Activated CD8-positive, alpha-beta memory T cell treated with anti-CD3 and anti-CD28 coated beads, Interleukin-2, amount 50 U/mL, for 48 hours (primary cell): ENCODE measurements at places on chromosomes 6 and 20.

DNA sequence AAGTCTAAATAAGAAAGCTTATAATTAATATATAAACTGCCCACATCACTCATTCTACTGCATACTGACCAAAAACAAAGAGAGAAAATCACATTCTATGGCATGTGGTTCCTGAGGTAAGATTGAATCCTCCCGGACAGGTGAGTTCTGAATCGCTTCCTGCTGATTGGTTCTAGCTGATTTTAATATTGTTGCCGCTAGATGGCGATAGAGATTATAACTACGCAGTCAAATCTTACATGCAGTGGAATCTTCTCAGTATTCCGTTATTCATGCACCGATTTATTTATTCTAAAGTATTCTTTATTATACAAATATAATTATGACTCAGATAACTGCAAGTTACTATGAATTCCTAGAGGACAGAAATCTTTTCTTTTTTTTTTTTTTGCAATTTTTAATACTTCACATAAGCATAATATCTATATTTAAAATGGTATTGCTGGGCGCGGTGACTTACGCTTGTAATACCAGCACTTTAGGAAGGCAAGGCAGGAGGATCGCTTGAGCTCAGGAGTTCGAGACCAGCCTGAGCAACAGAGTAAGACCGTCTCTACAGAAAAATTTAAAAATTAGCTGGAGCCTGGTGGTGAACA lies 24.2 kb upstream of the TMX4 start:
- DNase-seq, result no peak

GRCh38 chr20:20495729-20496503 lies 128.0 kb downstream of the INSM1 start:
- DNase-seq, result no peak

- DNase-seq, result no peak
Observed at GRCh38 chr6:129645106-129645829, 64.7 kb downstream of the ARHGAP18 start.

- no peak for DNase-seq
Observed at GRCh38 chr20:4465855-4466545, 255.7 kb upstream of the PRND start.

DNA sequence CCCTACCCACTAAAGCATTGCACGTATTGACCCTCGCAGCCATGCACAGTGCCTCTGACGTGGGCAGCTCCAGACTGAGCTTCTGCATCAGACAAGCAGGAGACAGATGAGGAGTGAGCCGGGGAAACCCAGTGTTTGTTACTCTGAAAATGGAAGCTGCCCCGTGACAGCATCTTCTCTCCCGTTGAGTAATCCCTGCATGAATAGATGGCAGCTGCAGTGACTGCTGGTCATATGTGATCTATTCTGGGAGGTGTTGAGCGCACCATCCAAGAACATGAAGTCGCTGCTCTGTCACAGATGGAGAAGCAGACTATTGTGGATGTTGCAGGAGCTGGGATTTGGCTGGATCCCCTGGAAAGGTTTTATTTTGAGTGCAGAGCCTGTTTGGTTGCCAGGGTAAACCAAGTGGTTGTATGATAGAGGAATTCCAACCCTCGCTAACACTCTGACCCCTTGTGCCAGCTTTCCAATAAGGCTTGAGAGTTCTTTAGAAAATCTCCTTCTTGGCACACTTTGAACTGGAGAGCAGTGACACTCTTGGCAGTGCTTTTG lies 242.2 kb downstream of the NRN1 start:
- DNase-seq, result no peak

GRCh38 chr20:45223136-45223535 lies 2.0 kb downstream of the SEMG2 start:
- DNase-seq, result no peak

GRCh38 chr6:126060400-126060799 lies 74.1 kb downstream of the TRMT11 start:
- no peak for DNase-seq

GRCh38 chr6:144364208-144364720 lies 79.1 kb downstream of the UTRN start:
- DNase-seq, result no peak

- DNase-seq, result no peak
Observed at GRCh38 chr20:52447225-52447551, 255.6 kb upstream of the ZFP64 start.

DNA sequence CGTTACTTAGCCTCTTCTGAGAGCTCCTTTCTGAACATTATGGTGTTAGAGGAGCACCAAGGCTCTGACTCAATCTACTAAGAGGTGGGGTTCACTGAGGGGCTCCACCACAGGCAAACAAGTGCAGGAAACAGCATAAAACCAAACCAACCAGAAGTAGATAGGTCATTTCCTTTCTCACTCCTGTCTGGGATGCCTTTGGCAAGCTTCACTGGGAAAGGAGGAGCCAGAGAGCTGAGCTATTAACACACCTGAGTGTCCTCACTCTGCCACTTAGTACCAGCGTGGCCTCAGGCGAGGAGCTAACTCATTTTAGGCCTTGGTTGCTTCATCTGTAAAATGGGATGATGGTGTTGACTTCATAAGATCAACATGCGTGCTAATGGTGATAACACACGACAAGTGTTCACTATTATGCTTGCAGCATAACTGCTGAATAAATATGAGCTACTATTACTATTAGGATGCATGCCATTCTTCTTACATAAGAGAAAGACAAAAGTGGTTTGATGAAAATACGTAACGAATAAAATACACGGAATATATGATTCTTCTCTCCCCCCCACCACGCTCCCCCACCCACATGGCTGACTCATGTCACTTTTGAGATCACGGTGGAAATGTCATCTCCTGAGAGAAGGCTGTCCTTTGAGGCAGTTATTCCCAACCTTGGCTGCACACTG lies 185.4 kb downstream of the BCAS1 start:
- peak; percentile 57 for DNase-seq

- DNase-seq, result no peak
Observed at GRCh38 chr6:107578642-107579341, 88.9 kb downstream of the SOBP start.

- peak; percentile 78 for DNase-seq
Observed at GRCh38 chr6:36120979-36121786, 9.1 kb upstream of the MAPK13 start.

DNA sequence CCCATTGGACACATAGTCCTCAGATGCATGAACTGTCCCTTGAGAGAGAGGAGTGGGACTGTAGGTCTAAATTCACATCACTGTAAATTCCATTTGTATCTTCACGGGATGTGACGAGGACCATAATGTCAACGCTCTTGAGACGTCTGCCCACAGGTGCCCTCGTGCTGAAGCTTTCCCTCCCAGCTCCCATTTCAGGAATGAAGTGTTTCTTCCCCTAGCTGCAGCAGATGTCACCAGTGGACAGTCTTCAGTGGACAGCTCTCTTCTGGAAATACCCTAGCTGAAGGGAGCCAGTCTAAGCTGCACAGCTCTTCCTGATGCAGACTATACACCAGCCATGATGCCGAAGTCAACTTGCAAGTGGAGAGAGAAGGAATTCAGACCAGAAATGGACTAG lies 217.4 kb upstream of the ECI2 start:
- no peak for DNase-seq

DNA sequence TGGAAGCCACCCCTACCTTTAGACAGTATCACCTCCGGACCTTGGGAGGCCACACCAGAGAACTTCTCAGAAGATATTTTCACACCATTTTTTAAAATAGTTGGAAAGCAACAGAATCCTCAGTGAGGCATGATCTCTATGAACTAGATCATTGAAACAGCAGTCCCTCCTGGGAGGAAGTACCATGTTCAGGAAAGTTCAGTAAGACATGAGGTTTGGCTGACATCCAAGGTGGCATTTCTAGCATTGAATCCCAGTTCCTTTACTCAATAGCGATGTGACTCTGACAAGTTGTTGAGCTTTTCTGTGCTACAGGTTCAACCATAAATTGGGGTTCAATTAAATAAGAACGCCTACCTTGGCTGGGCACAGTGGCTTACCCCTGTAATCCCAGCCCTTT lies 169.0 kb downstream of the TBC1D7 start:
- no peak for DNase-seq

- no peak for DNase-seq
Observed at GRCh38 chr20:3312940-3313682, 74.1 kb upstream of the SLC4A11 start.

- DNase-seq, result no peak
Observed at GRCh38 chr20:63552481-63553249, 1.3 kb upstream of the FNDC11 start.

GRCh38 chr20:45927071-45927878 lies 7.2 kb upstream of the PCIF1 start:
- DNase-seq, result no peak

DNA sequence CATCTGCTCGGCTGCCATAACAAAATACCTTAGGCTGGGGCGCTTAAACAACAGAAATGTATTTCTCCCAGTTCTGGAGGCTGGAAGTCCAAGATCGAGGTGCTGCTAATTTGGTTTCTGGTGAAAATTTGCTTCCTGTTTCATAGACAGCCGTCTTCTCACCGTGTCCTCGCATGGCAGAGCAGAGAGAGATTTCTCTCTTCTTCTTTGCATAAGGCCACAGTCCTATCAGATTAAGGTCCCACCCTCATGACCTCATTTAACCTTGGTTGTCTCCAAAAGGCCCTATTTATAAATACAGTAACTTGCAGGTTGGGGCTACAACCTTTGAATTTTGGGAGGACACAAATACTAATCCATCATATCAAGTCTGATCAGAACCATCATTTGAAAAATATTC lies 544.3 kb downstream of the KIF16B start:
- no peak for DNase-seq

- DNase-seq, result no peak
Observed at GRCh38 chr6:17846762-17847161, 140.0 kb upstream of the NUP153 start.

DNA sequence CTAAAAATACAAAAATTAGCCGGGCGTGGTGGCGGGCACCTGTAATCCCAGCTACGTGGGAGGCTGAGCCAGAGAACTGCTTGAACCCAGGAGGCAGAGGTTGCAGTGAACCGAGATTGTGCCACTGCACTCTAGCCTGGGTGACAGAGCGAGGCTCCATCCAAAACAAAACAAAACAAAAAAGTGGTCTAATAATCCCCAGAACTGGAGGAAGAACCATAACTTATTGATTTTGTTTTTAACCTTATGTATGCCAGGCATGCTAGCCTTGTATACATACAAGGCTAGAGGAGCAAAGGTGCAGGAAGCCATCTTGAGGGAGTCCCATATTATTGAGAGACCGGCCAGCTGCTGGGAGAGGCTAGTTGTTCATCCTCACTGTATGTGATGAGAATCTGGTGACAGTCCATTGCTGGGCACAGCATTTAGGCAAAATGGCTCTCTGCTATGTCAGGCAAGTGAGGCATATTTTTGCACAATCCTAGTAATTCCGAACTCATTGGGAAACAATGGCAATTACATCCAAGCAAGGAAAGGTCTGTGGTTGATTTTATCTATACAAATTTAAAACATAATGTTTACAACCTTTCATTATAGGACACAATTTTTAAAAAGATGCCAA lies 18.0 kb downstream of the HFE start:
- no peak for DNase-seq

DNA sequence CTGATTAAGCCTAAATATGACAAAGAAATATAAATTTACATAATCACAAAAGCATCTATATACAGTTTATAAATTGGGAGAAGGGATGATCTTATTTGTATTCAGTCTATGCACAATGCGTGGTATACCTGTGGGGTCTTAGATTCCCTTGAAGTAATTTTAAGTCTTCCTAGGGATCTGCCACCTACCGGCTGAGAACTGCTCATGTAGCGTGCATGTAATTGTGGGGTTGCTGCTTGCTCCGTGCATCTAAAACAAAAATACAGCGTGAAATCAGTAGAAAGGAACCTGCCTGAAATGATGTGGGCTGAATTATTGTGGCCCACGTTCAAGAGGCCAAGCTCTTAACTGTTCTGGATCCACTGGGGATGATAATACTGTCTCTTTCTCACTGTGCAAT lies 187.3 kb downstream of the MBOAT1 start:
- no peak for DNase-seq

GRCh38 chr6:40899684-40900155 lies 139.3 kb downstream of the UNC5CL start:
- no peak for DNase-seq

DNA sequence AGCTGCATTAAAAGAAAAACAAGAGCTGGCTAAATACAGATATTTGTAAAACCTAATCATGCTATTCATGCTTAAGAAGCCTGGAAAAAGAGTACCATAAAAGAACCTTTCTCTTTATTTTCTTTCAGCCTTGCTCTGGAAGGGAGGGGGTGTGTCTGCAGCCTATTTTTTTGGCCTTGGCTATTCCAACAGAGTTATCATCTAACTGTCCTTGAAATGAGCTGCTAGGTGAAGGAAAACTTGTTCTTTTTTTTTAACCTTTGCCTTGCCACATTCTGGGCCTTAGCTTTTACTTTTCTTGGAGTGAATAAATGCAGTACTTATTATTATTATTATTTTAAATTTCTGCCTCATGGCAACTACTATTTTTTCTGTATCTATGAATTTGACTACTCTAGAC lies 224.9 kb upstream of the SYNCRIP start:
- no peak for DNase-seq

GRCh38 chr6:114906096-114906495 lies 563.3 kb upstream of the HS3ST5 start:
- DNase-seq, result no peak

DNA sequence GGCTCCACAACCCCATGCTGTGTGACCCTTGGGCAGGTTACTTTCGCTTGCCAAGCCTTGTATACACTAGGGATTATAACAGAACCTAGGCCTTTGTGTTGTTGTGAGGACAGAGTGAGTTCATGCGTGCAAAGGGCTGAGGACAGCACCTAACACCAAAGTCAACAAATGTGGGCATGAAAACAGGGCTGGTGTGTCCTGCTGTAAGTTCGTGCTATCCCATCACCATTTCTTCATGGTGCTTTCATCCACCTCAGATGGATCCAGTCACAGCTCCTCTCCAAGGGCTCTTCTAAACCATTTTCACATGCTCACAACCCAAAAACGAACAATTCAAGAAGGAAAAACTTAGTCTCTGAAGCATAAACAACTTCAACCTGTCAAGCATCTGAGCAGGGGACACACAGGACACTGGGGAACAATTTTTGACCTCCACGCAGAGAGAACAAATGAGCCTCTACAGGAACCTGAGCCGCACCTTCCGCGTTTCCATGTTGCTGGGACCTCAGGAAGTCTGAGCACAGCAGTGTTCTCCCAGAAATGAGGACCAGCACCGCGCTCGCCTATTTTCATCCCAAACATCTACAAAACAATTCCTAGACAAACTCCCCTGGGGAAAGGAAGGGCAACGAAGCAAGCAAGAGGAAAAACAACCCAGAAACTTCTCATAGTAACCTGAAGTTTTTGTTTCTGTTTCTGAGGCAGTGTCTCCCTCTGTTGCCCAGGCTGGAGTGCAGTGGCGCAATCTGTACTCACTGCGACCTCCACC lies 3.1 kb downstream of the LRP11 start:
- no peak for DNase-seq

GRCh38 chr6:108755257-108756240 lies 92.7 kb upstream of the ARMC2 start:
- peak; percentile 10 for DNase-seq
